Anterior cingulate cortex (tissue), 58 donors: ENCODE measurements at places on chromosomes 13 and 19.
A peak's percentile ranks its signal among the peaks of the same experiment; 100 is the strongest.

DNA sequence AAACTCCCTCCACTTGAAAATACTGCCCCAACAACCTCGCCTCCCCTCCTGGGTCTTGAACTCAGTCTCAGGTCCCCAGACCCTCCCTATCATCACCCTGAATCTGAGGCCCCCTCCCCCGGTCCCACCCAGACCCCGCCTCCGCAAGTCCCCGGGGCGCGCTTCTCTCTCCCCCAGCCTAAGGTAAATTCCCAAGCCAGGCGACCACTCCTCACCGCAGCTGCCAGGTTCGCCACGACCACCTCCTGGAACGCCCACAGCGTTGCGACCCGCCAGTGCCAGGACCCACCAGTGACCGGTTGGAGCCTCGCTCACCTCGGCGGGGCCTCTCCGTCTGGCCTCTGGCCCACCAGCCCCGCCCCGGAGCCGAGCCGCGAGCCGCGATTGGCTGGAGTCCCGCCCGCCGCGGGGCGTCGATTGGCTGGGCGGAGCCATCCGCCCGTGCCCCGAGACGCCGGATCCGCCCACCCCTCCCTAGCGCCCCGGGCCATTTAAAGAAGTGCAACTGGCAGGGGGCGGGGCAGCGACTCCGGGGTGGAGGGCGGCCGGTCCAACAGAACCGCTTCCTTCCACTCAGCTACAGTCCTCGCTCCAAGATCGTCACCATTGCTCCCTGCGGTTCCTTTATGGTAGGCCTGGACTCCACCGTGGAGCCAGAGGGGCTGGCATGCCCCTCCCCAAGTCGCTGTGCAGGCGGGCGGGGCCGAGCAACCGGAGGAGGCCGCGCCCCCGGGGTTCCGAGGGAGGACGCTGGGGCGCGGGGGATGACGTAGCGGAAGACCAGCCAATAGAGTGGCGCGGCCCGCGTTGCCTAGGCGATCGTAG is at the start of gene SERTAD3:
SERTAD3 (minus strand) TSS at position 336 of the 825 bp plus-strand sequence. CDS start 2,255 bp downstream, outside the sequence.
- DNase-seq: peak; percentile 92

DNA sequence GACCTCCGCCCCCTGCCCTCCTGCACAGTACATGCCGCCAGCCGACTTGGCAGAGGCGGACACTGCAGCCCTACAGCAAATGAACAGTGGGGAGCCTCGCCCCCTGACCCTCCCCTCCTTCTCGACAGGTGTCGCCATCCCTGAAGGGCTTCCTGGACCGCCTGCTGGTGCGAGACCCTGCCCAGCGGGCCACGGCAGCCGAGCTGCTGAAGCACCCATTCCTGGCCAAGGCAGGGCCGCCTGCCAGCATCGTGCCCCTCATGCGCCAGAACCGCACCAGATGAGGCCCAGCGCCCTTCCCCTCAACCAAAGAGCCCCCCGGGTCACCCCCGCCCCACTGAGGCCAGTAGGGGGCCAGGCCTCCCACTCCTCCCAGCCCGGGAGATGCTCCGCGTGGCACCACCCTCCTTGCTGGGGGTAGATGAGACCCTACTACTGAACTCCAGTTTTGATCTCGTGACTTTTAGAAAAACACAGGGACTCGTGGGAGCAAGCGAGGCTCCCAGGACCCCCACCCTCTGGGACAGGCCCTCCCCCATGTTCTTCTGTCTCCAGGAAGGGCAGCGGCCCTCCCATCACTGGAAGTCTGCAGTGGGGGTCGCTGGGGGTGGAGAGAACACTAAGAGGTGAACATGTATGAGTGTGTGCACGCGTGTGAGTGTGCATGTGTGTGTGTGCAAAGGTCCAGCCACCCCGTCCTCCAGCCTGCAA is 18.3 kb upstream of the NCCRP1 start:
- no peak for DNase-seq

DNA sequence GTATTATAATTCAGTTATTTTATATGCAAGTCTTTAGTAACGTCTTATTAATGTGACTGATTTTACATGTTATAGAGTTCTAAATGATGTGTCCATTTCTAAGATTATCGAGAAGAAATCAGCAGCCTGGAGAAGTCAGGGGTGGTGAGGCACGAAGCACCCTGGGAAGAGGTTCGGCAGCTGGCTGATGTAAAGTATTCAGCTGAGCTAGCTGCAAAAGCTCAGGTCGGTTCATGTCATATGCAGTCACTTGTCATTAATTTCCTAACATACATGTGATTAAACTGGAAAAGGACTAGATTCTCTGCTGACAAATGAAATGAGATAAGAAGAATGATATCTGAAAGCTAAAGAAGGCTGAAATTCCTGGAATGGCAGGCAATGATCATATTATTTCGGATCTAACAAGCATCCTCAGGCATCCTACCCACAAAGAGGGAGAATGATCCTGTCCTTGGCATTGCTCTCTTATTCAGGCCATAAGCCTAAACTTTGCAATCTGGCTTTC is 383.0 kb upstream of the SLITRK1 start:
- DNase-seq: no peak

GRCh38 chr13:106919638-106920037 is 351.7 kb upstream of the ARGLU1 start:
- DNase-seq: no peak

DNA sequence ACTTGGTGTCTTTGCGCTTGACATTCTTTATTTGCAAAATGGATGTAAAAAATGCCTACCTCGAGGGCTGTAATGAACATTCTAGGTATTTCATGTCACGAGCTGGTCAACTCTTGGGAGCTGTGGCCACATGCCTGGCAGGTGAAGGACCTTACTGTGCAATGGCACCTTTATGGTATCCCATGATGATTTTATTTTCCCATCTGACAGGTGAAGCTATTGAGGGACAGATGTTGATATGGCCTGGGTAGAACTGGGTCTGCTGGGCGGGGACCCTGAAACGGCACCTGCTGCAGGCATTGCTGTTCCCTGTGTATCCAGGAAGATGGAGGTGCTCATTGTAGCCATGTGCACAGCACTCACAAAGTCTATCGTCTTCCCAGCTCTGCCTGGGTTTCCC is 332.2 kb downstream of the TEX29 start:
- no peak for DNase-seq

- DNase-seq: no peak
Observed at GRCh38 chr13:21777166-21777565, 106.3 kb downstream of the FGF9 start.

GRCh38 chr19:16778796-16779411 is 50.3 kb upstream of the SIN3B start:
- no peak for DNase-seq
